ENCODE measurements at places on chromosomes 13 and 19.

GRCh38 chr19:16605553-16605994, 22.4 kb downstream of the MED26 start:
- no peak for DNase-seq

DNA sequence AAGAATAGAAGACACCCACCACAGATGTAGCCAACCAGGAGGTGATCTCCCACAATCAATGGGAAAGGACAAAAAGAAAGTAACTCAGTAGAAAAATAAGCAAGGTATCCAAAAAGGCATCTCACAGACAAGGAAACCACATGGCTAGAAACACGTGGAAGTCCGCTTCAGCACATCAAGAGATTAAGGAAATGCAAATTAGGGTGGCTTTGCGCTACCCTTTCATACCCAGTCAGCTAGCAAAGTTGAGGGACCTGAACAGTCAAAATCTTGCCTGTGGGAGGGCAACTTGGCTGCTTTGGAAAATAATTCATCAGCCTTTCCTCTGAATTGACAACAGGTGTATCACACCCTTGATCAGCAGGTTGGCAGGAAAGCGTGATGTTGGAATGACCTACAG, 11.6 kb upstream of the UQCR11 start:
- DNase-seq = no peak

- DNase-seq = no peak
Measured at GRCh38 chr13:73940098-73940497, 194.1 kb downstream of the KLF12 start.

DNA sequence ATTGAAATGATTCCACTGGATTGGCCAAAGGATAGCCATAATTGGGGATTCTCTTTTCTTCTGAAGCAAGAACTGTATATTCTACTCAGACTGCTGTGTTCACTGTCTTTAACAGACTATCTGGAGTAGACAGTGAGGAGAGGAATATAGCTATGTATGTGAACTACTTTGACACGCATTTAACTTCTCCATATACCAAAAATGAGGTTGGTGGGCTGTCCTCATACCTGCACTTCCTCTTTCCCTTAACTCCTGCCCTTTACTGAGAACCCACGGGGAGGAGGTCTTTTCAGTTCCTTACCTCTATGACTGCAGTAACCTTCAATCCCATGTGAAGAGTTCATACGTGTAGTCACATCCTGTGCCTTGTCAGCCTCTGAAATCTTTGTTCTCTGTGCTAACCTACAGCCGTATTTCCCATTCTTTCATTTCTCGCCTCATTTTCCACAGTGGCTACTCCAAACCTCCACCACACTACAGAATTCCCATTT, 305.8 kb downstream of the MTUS2 start:
- no peak for DNase-seq

- DNase-seq = no peak
Measured at GRCh38 chr19:16496613-16496983, 404 bp downstream of the C19orf44 start.

GRCh38 chr19:45518469-45518826, 11.2 kb downstream of the VASP start:
- no peak for DNase-seq

DNA sequence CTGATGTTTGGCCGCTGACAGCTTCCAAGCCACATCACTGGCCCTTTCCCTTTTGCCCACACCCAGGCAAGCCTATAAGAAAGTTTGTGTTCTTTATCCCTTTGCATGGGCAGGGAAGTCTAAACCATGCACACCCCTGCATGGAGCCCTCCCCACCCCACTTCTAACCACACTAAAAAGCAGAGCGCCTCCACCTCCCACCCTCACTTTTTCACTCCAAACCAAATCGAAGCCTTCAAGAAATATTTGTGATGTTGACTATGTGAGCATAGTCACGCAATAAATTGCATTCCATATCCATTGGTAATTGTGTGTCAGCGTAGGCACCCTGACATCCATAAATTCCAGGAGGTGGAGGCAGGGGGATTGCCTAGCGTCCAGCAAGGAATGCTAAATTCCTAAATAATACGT, 104.4 kb upstream of the LSM14A start:
- DNase-seq = no peak

DNA sequence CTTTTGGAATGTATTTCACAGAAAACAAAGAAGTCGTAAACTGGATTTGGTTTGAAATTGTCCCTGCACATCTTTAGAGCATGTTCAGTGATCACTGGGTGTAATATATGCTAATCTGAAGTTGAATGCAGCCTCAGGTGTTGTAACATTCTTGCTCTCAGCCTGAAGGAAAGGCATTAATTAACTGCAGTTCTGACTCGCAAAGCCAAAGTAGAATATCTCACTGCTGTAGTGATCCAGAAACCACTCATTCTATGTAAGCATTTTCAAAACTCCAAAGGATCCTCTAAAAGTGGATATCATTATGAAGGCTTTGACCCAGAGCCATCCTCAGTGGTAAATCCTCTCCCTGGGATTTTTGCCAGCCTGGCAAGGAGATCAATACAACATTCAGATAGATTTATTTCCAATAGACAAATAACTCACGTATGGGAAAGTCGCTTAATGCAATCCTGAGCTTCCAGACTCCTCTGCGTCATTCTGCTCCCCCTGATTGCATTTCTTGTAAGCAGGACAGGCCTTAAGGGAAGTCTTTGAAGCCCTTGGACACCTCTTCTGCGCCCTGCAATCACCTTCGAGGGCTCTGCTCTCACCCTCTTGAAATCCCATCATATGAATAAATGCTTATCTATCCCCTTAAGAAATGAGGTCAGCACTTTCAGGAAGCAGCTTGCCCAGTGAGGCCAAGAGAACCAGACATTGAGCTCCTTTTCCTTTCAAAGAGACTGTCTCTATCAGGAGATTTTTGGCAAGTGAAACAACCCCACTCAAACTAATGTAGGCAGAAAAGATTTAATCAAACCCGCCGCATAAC, 301.7 kb upstream of the NBEA start:
- no peak for DNase-seq

DNA sequence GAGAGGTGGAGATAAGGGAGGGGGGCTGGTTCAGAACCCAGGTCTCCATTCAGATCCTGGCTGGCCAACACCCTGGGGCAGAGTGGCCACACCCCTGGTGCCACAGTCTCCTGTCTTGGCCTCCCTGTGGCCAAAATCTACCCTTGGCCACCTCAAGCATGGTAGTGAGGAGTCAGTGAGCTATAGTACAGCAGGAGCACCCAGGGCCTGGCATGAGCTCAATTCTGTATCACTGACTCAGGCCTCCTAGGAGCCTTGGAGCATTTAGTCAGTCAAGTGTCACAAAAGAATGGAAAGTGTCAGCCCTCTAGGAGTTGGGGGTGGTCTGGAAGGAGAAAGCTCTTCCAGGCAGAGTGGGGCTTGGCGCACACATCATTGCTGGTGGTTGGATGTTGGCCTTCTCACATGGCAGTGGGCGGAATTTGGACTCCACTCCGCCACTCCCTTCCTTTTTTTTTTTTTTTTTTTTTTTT, 6.6 kb upstream of the CD79A start:
- DNase-seq = no peak

DNA sequence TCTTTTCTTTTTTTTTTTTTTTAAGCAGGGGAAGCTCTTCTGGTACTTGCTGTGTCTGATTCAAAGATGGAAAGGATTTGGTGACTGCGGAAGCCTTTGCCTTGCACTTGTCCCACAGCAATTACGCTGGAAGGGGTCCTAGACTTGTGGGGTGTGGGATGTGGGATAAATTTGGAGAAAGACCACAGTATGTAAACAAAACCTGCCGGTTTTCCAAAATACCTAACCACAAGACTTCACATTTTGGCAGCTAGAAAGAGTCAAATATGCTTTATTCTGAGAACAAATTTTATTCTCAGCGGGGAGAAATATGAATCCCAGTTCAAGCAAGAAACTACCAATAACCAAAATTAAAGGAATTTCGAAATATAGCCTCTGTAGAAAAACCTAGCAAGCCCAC, 176.5 kb downstream of the SPRY2 start:
- no peak for DNase-seq

GRCh38 chr19:39566064-39566463, 26.1 kb upstream of the EID2 start:
- no peak for DNase-seq

GRCh38 chr19:32358321-32358720, 12.9 kb downstream of the ZNF507 start:
- DNase-seq = no peak

- no peak for DNase-seq
Measured at GRCh38 chr13:100338275-100338674, 249.4 kb downstream of the PCCA start.

Measured in stimulated activated CD4-positive, alpha-beta T cell treated with anti-CD3 and anti-CD28 coated beads, Interleukin-1b, Interleukin-23, amount 100 ng/mL, for 24 hours (primary cell).